ENCODE measurements at places on chromosomes 2 and 18. TPM values are rescaled to one million over a fixed set of nuclear protein-coding genes. Genes with fewer than 3 reads are reported as not detected.

The SLC1A4 gene
- 16.3 TPM for total RNA-seq

The LCT gene
- not detected for total RNA-seq

The NT5DC4 gene
- not detected for total RNA-seq

The NTSR2 gene
- total RNA-seq = not detected

The TMEM17 gene
- 1.3 TPM for total RNA-seq

The CIDEA gene
- total RNA-seq = not detected

Measured in dermis microvascular lymphatic vessel endothelial cell (primary cell).